Esophagus squamous epithelium (tissue), 5 donors: ENCODE measurements at places on chromosomes 12 and 14.

DNA sequence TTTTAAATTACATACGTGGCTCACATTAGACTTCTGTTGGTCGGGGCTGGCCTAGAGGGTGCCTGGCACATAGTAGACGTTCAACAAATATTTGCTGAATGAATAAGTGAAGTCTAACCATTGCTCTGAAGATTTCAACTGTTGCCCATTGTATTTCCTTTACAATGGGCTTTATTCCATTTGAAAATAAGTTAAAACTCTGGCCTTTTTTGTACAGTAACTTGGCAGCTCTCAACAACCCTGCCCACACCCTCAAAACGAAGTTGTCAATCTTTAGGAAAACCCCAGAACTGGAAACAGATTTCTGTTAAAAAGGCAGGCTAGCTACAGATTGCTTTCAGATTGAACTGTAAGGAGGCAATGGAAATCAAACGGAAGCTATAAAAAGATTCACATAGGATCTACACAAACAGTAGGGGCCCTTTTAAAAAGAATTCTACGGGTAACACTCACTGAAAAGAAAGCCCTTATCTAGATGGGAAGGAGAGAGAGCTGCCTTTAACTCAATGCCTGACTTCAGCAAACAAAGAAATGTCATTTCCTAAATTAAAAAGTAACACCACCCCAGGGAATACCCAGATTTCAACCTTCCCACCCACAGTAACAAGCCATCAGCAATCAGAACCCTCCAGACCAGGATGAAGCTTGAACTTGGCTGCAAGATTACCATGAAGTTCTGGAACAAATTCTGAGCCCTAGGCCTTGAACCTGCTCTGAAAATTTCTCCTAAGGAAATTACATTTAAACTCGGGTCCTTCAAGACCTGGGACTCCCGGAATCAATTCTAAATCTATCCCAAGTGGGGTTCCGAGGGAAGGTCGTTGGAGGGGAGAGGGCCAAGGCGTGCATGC lies 1.4 kb downstream of the WSB2 start:
- no peak for DNase-seq

DNA sequence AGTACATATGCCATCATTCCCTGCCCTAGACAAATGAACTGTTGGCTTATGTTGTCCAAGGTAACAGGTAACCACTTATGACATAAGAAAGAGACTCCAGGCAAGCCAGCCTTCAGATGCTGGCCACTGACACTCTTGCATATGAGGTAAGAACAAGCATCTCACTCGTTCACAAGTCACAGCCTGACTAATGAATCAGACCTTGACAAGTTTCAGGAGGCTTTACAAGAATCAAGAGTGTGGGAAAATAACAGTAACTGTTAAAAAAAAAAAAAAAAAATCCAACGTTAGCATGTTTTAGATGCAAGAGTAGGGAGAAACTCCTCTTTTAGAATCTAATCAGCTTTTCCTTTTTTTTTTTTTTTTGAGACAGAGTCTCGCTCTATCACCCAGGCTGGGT lies 40.7 kb downstream of the ZFYVE1 start:
- no peak for DNase-seq

DNA sequence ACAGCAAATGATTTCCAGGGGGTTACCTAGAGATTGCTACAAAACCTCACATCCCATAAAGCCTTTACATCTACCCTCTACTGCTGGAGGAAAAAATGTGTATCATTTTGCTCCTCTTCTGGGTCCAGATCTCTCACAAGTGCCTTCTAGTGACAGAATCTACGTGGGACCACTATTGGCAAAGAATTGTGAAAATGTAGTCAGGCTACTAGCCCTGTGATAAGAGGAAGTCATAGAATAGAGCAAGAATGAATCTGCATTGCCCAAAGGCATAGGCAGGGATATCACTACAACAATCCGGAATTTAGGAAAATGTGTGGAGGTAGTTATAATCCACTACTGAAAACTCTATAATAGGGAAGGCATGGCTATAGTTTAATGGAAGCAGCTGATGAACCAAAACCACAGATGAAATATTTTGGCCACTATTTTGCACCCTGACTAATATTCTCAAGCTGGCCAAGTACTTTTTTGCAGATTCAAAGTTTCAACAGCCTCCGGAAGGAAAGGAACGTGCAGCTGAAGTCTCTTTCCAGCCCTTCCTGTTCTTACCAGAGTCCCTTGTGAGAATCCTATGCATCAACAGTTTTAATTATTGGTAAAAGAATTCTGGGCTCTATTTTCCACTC lies 176.8 kb downstream of the PHLDA1 start:
- DNase-seq: no peak

- no peak for DNase-seq
Measured at GRCh38 chr12:44875954-44876543, at the start of gene NELL2. Gene NELL2 (minus strand): TSS chr12:44876315. CDS start chr12:44875869, 446 bp downstream.
